ENCODE measurements at places on chromosomes 6 and 20. TPM values are rescaled to one million over a fixed set of nuclear protein-coding genes. Genes with fewer than 3 reads are reported as not detected.

TRIM31 gene
- polyA plus RNA-seq, result 5.7 TPM

- DNase-seq, result no peak
These were observed 14.7 kb downstream of the SCUBE3 start for GRCh38 chr6:35228481-35228880.

EDN3 gene
- 17.7 TPM for polyA plus RNA-seq

- DNase-seq, result peak; percentile 6
These were observed 1176.0 kb upstream of the GJE1 start for GRCh38 chr6:140956571-140957369.

- DNase-seq, result no peak
These were observed 5.8 kb downstream of the SGK1 start for GRCh38 chr6:134312038-134312660.

GRCh38 chr6:152184917-152185574, 377.6 kb downstream of the ESR1 start:
- no peak for DNase-seq

GRCh38 chr6:68364271-68364805, 270.7 kb upstream of the ADGRB3 start:
- no peak for DNase-seq

DNA sequence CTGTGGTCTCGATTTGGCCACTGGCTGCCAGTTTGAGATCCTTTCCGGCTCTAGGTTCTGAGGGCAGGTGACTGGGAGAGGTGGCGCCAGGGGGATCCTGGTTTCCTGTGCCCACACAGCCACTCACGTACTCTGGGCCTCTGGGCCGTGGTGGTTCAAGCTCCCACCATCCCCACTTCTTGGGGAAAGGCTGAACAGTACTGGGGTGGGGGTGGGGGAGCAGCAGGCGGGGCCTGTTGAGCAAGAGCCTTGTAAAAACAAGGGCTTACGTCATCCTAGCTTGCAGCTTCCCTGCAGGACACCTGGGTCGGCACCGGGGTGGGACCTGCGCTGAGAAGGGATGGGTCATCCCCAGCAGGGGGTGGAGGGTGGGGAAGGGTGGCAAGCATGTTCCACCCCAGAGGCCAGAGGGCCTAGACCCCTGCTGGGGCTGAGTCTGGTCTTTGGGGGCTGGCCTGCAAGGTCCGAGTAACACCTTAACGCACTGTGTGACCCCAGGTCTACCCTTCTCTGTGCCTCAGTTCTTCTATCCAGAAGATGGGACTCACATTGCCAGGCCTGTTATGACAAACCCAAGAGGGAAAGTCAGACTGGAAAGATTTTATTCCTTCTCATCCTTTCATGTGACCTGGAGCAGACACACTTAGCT, 3.1 kb upstream of the CEBPB start:
- peak; percentile 74 for DNase-seq

GRCh38 chr6:158660333-158660754, 10.5 kb downstream of the SYTL3 start:
- DNase-seq, result peak; percentile 55

- DNase-seq, result no peak
These were observed 19.7 kb downstream of the FAM217A start for GRCh38 chr6:4059115-4059777.

DNA sequence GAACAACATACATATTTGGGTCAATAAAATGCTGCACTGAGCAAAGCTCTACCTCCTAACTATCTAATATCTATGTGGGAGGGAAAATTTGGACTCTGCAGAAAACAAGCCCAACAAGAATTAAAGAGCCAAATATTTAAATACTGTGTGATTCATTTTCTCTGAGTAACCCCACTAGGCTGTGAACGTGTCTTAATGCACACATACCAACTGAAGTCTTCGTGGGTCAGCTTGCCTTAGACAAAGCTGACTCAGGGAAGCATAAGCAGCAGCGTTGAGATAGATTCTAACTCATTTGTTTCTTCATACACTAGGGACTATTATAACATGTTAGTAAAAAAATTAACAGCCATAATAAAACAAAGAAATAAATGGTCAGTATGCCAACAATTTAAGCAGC, 114.3 kb downstream of the GJA1 start:
- no peak for DNase-seq

DNA sequence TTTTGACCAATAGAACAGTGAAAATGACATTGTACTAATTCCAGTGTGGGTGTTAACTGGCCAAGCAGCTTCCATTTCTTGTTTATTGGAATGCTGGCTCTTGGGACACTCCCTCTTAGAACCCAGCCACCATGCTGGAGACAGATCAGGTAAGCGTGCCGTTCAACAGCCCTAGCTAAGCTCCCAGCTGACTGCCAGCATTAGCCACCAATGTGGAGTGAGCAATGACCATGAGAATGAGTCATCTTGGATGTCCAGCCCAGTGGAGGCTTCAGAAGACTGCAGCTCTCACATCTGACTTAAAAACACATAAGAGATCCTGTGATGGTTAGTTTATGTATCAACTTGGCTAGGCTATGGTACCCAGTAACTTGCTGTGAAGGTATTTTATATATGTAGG, 3.0 kb upstream of the LINC00237 start:
- DNase-seq, result no peak

- no peak for DNase-seq
These were observed 36.8 kb downstream of the GCNT2 start for GRCh38 chr6:10557913-10558312.

DNA sequence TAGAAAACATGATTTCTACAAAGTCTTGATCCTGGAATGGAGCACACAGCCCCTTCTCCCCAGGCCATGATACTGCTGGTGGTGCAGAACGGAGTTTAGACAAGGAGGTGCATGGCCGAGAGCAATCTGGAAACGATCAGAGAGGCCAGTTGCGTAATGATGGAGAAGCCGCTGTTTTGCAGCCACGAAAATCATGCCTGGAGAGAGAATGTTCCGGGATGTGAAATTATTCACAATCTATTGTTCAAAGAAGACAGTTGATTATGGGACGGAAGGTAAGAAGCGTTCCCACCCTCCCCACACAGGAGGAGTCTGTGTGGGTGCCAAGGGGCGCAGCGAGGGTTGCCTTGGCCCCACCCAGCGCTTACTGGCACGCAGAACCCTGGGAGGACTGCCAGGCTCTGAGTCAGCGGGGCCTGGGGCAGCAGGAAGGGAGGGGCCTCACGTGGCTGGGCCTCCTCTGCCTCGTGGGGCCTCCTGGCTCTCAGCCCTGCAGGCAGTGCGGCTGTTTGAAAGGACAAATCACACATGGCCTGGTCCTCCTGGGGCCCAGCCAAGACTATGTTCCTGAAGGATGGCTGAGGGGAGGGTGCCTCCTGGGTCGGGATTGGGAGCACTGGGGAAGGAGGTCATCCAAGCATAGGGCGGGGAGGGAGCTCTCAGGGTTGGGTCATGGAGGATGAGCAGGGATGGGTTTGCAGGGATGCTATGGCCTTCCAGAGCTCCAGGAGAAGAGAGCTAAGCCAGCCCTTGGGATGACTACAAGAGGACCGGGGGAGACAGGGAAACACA, 8.7 kb upstream of the AP5S1 start:
- peak; percentile 99 for DNase-seq

DNA sequence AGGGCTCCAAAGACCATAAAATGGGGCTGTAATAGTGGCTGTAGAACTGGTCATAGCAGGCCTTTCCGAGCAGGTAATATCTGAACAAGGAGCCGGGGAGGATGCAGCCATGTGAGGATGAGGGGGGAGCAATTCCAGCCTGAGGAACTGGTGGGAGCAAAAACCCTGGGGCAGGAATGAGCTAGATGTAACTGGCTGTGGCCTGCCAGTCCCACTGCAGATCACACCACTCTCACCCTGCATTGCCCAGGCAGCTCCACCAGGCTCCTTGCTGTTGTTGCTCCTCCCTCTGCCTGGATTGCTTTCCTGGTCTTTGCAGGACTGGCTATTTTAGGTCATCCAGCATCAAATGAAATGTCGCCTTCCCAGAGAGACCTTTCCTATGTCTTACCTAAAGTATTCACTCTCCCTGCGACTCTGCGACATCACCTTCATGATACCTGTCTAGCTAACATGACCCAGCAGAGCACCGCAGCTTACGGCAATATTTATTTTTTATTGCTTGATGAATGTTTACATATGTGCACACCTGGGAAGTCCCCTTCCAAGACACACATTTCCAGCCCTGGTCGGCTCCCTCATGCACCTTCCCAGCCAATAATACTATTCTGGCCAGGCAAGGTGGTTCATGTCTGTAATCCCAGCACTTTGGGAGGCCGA, 2.4 kb upstream of the ZFP64 start:
- no peak for DNase-seq

TFAP2C gene
- 0.06 TPM for polyA plus RNA-seq

DNA sequence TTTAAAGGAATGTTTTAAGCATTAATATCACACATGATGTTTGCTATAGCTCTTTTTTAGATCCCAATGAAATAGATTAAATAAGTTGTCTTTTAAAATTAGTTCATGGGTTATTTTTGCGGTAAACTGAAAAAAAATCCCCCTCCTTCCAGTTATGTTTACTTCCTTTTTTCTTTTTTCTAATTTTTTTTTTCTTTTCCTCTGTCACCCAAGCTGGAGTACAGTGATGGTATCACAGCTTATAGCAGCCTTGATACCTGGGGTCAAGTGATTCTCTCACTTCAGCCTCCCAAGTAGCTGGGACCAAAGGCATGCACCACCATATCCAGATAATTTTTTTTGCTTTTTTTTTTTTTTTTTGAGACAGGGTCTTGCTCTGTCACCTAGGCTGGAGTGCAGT, 17.8 kb upstream of the SCAF8 start:
- no peak for DNase-seq

- DNase-seq, result no peak
These were observed 206.5 kb upstream of the RREB1 start for GRCh38 chr6:6901205-6901719.

- no peak for DNase-seq
These were observed 41.6 kb upstream of the NOX3 start for GRCh38 chr6:155497273-155497672.

GRCh38 chr20:44264287-44264686, 17.2 kb downstream of the GDAP1L1 start:
- DNase-seq, result no peak

GRCh38 chr6:89559487-89559886, 79.1 kb downstream of the LYRM2 start:
- no peak for DNase-seq

SHLD1 gene
- polyA plus RNA-seq, result 14.6 TPM

PNLDC1 gene
- polyA plus RNA-seq, result 0.16 TPM

ATP5F1E gene
- 115 TPM for polyA plus RNA-seq

GRCh38 chr6:168741305-168741704, 300.3 kb downstream of the SMOC2 start:
- no peak for DNase-seq
